Caudate nucleus (tissue), 63 donors: ENCODE measurements at places on chromosomes 4 and X.

GRCh38 chrX:74467656-74468055 is 46.4 kb downstream of the SLC16A2 start:
- DNase-seq: no peak

DNA sequence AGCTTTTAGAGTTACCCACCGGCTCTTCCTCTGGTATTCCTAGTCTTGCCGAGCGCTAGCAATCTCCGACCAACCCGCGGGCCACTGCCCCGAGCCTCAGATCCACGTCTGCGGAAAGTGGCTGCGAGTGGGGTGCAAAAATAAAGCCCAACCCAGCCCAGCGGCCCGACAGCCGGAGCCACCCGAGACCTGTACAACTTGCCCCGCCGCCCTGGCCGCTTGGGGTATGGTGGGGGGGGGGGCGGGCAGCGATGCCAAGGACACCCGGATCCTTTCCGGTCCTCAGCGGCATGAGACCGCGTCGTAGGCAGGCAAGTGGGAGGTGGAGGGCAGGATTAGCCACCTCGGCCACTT is 1.6 kb downstream of the SLITRK4 start:
- no peak for DNase-seq

DNA sequence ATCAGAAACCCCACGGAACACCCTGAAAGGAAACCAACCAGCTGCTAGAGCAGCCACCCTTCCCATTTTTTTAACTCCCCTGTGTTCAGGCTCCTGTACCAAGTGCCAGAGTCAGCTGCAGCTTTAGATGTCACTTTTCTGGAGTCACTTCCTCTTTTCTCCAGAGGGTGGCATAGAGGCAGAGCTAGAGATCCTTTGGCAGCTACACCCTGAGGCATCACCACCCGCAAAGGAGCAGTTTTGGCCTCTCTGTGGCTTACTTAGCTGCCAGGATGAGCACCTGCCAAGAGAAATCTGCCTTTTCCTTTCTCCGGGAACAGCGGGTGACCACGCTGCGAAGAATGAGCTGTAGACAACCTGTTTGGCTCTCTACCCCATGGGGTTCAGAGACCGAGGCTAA is 58.0 kb upstream of the CHRDL1 start:
- DNase-seq: peak; percentile 0

- no peak for DNase-seq
Observed at GRCh38 chr4:70613306-70614183, 15.0 kb upstream of the ENAM start.

DNA sequence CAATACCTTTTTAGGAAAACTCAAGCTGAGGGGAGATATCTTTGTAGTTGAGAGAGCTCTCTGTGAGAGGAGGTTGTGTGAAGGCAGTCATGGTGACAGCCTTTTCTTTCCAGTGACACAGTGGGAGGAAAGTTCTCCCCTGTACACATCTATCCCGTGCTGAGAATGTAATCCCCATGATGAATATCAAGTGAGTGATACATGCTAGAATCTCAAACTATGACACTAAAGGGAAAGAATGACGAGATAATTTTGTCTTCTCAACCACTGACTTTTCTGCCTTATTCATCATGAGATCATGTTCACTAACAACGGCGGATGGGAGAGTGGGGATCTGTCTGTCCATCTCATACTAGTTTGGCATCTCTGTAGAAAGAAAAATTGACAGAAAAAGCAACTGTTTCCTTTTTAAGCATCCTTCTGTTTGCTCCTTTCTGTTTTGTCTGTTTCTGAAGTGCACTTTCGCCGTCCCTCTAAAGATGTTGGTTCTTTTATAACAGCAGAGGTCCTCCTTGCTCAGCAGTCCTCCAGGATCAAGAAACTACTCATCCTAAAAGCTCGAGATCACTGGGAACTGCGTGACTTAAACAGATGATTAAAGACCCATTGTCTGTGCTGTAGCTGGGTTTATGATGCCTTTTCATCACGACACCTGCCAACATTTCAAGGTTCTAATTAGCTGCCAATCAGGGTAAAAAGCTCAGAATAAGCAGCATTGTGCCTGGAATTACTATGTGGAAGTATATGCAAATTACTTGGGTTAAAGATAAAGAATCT is 137.6 kb downstream of the DCK start:
- DNase-seq: no peak

- no peak for DNase-seq
Observed at GRCh38 chr4:93313197-93313596, 515.4 kb upstream of the ATOH1 start.

DNA sequence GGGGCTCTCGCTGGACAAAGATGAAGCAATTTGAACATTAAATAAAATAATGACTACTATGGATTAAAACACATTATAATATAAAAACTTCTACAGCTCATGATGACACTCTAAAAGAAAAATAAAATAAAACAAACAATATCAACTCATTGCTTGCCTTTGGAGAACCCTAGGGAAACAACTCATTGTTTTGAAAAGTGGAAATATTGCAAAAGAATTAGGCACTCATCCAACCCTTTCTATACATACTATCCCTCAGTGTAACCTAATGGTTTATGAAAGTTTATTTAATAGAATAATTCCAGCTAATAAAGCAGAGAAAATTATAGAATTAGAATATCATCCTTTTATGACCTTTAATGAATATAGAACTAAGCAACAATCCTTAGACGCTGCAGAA is 718 bp downstream of the RAB40A start:
- DNase-seq: no peak

- DNase-seq: peak; percentile 26
Observed at GRCh38 chr4:55396308-55397125, 760 bp downstream of the TMEM165 start.

DNA sequence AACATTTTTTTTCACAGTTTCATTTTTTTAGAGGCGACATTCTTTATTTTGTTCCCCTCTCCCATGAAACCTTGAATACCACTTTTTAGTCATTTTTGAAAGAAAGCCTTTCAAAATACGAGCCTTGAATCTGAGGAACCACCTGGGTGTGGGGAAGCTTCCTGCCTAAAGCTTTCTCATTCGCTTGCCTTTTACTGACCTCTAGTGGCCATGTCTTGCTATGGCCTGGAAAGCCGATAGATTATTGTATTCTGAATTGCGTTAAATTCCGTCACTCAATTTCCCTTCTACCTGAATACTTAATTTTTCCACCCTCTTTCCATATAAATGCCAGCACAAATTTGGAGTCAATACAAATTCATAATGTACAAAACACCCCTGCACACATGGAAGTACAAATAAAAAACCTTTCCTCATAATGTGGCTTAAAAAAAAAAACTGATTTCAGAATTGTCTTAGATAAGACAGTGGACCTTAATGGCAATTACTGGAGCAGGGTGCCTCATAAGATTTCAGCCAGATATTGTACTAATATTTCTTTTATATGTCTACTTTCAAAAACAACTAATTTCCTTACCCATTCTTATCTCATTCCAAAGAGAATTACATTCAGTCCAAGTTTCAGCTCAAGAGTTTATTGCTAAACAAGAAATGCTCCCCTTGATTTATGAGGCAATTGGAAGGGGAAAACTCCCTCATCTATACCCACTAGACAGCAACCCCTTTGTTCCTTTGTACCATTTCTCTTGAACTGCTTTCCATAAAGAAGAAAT is 217.9 kb downstream of the CENPC start:
- no peak for DNase-seq
